ENCODE measurements at places on chromosomes 2 and 18.

GRCh38 chr18:13217466-13217961 lies 1.0 kb upstream of the LDLRAD4 start:
- DNase-seq, result peak; percentile 69

GRCh38 chr18:21162786-21163185 lies 51.2 kb upstream of the ROCK1 start:
- no peak for DNase-seq

- no peak for DNase-seq
These were observed 129.7 kb downstream of the MAP3K20 start for GRCh38 chr2:173205375-173205774.

GRCh38 chr18:24543086-24543794 lies 82.8 kb downstream of the HRH4 start:
- DNase-seq, result peak; percentile 27

- no peak for DNase-seq
These were observed 21.2 kb downstream of the ATIC start for GRCh38 chr2:215332872-215333595.

DNA sequence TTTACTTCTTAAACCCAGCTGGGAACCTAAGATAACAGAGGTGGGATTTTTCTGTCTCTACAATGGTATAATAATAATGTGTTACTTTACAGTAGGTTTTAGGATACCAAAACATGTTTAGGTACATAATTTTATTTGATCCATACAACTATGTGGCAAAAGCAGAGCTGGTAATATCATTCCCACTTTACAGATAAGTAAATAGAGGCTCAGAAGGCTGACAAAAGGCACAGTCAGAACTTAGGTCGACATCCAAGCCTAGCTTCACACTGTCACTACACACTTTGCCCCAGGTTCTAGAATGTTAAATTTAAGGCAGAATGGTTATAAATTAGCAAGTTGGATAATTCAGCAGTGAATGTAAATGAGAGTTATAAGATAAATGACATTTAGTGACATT lies 189.6 kb upstream of the PARD3B start:
- DNase-seq, result no peak

Measured in hematopoietic multipotent progenitor cell treated with erythropoietin and hydrocortisone succinate and interleukin-3 and kit ligand, for 8 days (in vitro differentiated cells).